COR-L47 (cell line): ENCODE measurements at places on chromosomes 7 and 10.

DNA sequence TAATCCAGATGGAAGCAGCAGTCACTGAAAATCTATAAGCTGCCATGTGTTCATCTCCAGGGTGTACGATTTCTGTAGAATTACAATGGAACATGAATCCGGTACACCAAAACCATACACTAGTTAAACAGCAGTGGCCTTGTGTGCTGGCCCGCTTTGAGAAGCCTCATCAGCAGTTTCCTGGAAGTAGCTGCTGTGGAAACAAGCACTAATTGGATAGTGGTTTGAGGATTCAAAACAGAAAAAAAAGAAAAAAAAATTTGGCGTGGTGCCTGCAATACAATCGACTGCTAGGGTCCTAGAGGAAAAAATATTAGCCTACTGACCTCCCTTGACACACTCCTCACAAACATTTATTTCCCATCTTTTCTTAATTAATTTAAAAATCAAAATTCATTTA lies 545.9 kb downstream of the SORCS1 start:
- no peak for DNase-seq

DNA sequence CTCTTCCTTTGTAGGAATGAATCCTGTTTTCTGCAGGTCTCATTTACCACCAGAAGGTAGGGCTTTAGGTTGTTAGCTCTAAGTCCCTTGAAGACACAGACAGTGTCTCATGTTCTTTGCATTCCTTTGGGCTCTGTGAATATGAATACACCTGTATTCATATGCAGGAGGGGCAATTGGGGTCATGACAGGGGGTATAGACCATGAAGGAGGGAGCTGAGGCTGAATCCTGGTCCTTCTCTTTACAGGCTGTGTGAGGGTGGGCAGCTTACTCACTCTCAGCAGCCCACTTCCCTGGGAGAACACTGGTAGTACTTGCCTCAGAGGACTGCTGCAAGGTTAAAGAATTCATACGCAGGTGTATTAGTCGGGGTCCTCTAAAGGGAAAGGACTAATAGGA lies 267.2 kb upstream of the MGMT start:
- DNase-seq, result no peak

DNA sequence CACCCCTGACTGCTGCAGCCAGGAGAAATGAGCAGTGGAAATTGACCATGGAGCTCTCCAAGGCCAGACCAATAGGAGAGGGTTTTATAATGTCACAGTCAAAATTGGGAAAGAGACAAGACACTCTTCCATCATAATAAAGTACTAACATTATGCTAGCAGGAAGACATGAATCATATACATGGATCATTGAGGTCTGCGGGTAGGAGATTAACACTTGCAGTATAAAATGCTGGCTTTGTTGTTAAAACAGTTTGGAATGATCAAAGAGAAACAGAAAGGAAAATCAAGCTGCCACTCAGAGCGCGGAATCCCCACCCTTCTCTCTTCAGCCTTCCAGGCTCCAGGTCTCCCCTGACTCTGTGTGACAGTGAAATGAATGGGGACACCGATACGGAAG lies 53.4 kb upstream of the CALN1 start:
- DNase-seq, result no peak

DNA sequence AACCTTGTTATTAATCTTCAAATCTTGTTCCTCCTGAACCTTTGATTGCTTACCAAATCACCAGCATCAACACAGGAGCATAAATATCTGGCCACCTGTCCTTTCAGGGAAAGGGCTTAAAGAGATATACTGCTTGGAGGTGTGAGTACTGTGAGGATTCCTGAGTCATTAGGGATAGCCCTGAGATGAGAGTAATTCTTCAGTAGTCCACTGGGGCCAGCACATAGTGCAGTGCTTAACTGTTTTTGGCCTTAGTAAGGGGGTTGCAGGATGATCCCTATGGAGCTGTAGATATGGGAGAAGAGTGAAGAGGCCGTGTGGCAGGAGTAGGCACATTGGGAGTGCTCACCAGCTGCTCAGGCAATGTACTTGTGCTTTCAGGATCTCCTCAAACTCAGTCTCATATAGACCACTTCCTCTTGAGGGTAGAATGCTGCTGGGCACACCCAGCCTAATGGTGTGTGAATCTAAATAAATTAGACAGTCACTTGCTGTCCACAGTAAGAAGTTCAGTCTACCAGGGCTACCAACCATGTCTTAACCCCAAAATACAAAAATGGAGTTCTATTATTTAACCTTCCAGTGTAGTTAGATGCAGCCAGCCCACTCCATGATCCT lies 26.5 kb upstream of the GPR141 start:
- no peak for DNase-seq

- DNase-seq, result peak; percentile 70
Observed at GRCh38 chr10:132307823-132308586, at the start of gene STK32C. TSS of gene STK32C (minus strand) at chr10:132307950. CDS start at chr10:132307833, 117 bp downstream.

DNA sequence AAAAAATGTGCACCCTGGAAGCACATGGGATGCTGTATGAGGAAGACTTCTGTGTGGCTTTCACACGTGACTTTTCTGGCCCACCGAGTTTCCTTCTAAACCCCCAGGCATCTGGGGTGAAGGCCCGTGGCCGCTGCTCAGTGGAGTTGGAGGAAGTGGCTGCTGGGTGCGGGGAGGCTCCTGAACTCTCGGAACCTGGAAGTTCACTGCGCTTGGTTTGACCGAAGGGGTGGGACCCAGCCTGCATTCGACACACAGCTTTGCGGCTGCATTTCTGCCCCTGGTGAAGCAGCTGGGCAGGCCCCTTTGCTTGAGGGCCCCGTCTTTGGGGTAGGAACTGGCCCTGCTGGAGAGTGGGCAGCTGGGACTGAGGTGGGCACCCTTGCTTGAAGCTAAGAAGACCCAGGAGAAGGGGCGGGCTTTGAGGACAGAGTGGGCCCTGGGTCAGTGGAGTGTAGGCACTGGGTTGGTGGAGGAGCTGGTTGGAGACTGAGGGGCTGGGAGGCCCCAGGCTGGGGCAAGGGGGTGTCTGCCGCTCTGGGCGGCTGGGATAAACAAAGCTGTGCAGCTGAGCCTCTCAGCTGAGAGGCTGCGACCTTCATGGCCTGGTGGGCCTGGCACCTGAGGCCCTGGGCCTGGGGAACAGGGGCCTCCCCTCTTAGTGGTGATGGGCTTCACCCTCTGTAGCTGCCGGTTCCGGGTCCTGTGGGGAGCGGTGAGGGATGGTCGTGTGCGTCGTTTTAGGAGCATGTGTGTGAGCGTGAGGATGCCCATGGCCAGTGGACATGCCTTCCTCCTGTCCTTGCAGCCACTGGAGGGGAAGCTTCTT lies 78.0 kb downstream of the INPP5A start:
- DNase-seq, result no peak

GRCh38 chr10:103768345-103768744 lies 87.0 kb downstream of the SH3PXD2A start:
- no peak for DNase-seq

DNA sequence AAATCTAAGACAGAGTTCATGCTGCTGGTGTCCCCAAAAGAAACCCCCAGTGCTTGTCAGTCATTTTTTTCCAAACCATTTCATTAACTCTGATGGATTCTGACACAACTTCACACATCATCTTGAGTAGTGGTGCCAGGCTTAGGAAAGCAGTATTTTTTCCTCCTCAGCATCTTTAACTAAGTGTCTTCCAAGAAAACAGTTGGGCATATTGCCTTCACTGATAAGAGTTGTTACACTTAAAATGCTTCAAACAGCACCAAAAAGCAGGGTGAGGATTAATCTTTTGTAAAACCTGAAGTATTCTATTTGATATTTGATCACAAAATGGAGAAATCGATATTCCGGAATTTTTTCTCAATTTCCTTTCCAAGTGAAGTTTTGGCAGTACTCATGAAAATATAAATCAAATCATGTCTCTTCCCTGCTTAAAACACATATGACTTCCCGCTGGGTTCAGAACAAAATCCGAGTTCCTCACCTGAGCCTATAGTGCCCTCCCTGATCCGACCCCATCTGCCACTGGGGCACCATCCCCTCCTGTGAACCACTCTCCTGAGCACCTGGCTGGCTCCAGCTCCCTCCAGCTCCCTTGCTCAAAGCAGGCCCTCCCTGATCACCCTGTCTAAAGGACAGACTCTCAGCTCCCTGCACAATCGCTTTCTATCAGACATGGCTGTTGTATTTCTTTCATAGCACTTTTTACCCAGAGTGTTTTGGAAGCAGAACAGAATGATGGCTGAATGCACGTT lies 61.6 kb downstream of the CYTH3 start:
- DNase-seq, result no peak

GRCh38 chr10:45100429-45100828 lies 99.7 kb downstream of the ZNF22 start:
- DNase-seq, result no peak

DNA sequence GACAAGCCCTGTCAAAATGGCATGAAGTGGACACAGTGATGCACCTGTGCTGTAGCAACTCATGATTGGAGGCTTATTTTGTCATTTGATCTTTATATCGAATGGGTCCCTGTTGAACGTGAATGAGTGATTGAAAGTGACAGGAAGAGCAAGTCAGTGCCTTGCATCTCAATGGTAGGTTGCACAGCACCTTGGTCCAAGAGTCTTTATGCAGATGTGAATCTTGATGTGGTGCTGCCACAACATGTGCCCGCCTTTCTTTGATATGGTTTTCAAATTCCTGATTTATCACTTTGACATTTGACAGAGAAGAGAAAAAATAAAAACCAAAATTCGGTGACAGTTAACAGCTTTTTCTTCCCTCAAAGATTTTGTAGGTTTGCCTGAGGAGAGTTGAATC lies 1182.4 kb downstream of the DNAJB9 start:
- DNase-seq, result no peak

DNA sequence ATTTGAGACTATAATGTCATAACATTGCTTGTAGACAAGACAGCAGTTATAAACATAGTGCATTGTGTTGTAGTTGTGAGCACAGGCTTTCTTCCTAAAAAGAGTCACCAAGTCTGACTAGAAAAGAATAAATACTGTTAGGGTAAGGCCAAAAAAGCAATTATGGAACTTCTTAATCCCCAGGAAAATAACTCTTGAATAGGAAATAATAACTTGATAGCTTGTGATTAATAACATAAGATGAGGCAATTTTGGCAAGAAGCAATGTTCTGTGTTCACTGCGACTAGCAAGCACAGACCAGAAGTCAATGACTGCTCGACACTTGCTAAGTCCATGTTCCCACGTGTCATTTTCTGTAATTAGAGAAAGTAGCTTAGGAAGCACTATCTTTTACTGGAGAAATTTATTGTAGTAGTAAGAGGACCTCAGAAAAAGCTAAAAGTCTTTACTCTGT lies 97.1 kb downstream of the AGMO start:
- DNase-seq, result no peak

DNA sequence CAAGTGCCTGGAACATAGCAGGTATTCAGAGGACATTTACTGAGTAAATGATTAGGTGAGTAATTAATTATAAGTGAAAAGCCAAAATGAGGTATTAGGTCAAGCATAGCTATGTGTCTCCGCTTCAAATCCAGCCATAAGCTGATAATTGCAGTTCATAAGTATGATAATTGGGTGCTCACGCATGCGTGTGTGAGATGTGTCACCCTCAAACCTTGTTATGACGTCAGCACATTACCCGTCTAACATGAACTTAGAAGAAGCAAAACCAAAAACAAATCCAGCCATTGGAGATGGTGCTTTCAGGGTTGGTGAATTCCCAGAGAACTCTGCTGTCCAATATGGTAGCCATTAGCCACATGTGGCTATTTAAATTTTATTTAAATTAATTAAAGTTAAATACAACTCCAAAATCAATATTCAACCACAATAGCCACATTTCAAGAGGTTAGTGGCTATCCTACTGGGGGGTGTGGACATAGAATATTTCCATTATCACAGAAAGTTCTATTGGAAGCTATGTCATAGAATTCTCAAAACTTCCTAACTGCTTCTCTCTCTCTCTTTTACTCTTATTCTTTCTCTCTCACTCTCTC lies at the start of gene CPA5:
TSS of gene CPA5 (plus strand) at position 546 of the 596 bp plus-strand sequence. CDS start 1,670 bp downstream, outside the sequence.
- DNase-seq, result no peak

DNA sequence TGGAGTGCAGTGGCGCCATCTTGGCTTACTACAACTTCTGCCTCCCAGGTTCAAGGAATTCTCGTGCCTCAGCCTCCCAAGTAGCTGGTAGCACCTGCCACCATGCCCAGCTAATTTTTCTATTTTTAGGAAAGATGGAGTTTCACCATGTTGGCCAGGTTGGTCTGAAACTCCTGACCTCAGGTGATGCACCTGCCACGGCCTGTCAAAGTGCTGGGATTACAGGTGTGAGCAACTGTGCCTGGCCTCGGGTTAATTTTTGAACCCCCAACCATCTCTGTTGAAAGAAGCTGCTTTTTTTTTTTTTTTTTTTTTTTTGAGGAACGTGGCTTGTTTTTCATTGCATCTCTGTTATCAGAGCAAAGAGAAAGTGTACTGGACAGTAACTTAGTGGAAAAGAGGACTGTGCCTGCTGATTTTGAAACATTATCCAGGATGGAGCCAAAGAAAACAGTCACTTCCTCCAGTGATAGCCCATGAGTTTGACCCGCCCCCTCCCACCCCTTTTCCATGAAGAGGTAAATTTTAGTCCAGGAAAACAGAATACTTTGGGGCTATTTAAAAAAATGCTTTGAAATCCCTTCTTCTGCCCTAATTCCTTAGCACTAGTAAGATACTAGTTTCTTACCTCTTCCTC lies 38.3 kb downstream of the WBP1L start:
- no peak for DNase-seq

DNA sequence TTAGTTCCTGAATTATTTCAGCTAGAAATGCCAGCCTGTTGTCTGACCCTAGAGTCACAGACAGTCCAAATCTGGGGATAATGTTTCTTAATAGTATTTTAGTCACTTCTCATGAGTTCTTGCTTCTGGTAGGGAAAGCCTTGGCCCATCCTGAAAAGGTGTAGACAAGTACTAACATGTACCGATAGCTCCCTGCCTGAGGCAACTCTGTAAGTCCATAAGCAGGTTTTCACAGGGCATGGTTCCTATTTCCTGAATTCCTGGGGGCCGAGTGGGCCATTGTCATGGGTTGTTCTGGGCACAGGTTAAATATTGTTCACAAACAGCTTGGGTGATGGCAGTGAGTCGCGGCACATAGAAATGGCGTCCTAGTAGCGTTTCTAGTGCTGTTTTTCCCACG lies 3.1 kb upstream of the ZNF117 start:
- DNase-seq, result no peak

- DNase-seq, result no peak
Observed at GRCh38 chr7:143131781-143132180, at the start of gene PIP. TSS of gene PIP (plus strand) at chr7:143132077. CDS start at chr7:143132117, 40 bp downstream.

DNA sequence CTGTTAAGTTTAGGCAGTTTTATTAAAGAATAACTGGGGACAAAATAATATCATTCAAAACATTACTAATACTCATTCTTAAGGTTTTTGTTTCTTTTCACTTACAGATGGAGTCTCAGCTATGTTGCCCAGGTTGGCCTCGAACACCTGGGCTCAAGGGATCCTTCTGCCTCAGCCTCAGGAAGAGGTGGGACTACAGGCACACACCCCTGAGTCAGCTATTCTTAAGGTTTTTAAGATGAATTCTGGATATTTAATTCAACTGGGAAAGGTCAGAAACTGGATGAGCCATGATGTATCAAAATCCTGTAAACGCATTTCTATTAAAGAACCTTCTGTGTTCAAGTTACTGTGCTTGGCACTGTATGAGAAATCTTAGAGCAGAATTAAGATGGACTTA lies 3.5 kb downstream of the OAT start:
- DNase-seq, result no peak

- no peak for DNase-seq
Observed at GRCh38 chr7:73977619-73978618, 50.1 kb upstream of the ELN start.
